LHCN-M2 (cell line): ENCODE measurements at places on chromosomes 5 and 9. TPM values are rescaled to one million over a fixed set of nuclear protein-coding genes. Genes with fewer than 3 reads are reported as not detected.

Gene HINT1
- 198 and 227 TPM in 2 replicates for total RNA-seq

Gene PCDHGB6
- total RNA-seq = 0.32 and 0.40 TPM in 2 replicates

Gene ANKRD31
- not detected in 2 replicates for total RNA-seq

Gene TAF9
- 75.7 and 84.4 TPM in 2 replicates for total RNA-seq

Gene ZNF462
- 11.3 and 14.6 TPM in 2 replicates for total RNA-seq

Gene WWC1
- 0.29 and 0.96 TPM in 2 replicates for total RNA-seq
